ENCODE measurements at places on chromosomes 11 and 22.

DNA sequence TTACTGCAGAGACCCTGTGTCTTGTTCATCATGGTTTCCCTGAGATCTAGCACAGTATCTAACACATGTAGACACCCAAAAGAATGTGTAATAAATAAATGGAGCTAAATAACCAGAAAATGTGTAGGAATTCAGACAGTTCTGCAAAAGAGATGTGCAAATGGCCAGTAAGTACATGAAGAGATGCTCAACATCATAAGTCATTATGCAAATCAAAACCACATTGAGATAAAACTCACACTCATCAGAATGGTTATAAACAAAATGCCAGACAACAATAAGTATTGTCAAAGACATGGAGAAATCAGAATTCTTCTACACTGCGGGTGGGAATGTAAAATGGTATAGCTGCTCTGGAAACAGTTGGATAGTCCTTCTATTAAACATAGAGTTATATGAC lies 88.5 kb downstream of the RBFOX2 start:
- no peak for DNase-seq

- DNase-seq, result no peak
Observed at GRCh38 chr22:33242078-33242477, 183.9 kb upstream of the SYN3 start.

DNA sequence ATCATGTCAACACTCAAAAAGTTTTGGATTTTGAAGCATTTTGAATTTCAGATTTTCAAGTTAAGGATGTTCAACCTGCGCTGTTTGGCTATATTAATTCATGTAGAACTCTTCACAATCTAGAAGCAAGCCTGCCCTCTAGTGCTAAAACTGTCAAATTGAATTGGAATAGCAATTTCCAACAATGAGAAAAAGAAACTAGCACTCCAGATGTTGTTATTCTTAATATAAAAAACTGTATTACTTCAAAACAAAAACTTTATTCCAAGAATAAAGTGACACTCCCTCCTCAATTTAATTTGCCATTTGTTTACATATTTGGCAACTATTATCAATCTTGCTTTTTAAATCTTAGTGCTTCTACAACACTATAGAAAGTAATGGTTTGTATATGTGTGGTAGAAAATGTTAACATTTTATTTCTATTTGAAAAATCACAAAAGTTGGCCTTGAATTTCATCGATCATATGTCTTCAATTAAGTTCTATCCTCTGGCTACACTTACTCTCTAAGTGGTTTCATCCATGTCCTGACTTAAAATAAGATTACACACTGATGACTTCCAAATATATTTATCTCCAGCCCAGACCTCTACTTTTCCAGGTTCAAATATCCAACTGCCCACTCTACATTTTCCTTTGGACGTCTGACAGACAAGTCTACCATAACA lies 36.6 kb downstream of the DCUN1D5 start:
- DNase-seq, result peak; percentile 32

- no peak for DNase-seq
Observed at GRCh38 chr11:70620510-70621184, 222.3 kb downstream of the CTTN start.

GRCh38 chr22:33038836-33039235 lies 19.3 kb downstream of the SYN3 start:
- no peak for DNase-seq

DNA sequence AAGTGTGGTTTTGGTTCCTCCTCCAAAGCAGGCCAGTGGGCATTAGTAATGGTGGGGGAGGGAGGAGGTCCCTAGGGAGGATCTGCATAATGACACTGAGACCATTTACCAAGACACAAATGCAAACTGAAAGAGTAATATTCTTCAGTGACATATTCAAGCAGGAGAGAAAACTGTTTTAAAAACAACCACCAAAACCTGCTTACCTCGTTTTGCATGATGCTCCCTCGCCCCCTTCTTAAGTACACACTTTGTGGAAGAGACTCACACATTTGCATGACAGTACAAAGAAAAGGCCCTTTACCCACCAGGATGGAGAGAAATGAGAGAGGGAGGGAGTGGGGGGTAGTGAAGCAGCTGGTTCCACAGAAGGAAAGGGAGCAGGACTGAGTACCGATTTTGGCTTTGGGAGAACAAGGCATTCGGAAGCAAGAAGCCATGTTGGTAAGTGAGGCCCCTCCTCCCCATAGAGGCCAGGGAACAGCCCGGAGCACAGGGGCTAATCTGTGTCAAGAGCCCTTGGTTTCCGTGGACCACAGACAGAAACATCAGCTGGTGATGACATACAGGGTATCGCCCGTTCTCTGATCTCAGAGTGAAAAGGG lies 13.0 kb upstream of the OPCML start:
- no peak for DNase-seq

DNA sequence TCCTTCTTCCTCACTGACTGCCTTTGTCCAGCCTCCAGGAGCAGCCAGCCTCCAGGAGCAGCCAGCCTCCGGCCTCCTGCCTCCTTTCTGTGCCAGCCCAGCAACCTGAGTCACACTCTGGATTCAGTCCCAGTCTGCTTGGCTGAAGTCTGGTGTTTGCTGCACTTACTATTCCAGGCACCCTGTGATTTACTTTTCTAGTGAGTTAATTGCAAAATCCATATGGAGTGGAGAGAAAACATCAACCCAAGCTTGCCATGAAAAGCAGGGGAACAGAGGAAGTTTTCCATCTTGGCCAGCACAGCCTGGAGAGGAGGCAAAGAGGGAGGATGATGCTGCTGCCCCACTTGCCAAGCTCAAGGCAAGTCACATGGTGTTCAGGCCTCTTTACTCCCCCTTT lies 400.5 kb downstream of the TENM4 start:
- no peak for DNase-seq

- no peak for DNase-seq
Observed at GRCh38 chr11:110903830-110904229, 191.6 kb upstream of the ARHGAP20 start.

DNA sequence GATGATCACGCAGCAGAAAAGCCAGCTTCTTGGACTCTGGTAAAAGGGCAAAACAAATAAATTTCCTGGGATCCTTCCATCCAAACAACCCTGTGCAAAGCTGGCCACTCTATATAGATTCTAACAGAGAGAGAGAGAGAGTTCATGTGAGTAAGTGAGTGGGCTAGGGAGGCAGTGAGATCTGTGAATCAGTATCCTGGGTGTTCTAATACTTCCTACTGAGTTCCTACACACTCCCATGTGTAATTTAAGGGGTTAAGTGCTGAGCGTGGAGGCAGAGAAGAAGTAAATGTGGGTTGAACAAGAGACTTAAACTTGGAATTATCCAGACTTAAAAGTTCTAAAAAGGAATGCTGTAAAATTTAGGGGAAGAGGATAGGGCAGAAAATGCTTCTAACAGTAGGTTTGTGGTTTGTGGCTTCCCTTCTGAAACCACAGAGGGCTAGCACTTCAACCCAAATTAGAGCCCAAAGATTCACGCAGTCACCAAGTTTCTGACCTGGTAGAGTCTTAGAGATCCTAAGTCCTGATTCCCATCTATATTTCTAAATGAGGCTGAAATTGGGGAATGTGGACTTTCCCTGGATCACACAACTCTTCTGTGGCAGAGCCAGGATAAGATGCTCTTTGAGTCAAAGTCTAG lies 413.9 kb downstream of the TENM4 start:
- no peak for DNase-seq

- DNase-seq, result no peak
Observed at GRCh38 chr11:89181111-89181510, 3.4 kb downstream of the TYR start.

- no peak for DNase-seq
Observed at GRCh38 chr11:1638344-1638743, 8.8 kb downstream of the KRTAP5-5 start.

DNA sequence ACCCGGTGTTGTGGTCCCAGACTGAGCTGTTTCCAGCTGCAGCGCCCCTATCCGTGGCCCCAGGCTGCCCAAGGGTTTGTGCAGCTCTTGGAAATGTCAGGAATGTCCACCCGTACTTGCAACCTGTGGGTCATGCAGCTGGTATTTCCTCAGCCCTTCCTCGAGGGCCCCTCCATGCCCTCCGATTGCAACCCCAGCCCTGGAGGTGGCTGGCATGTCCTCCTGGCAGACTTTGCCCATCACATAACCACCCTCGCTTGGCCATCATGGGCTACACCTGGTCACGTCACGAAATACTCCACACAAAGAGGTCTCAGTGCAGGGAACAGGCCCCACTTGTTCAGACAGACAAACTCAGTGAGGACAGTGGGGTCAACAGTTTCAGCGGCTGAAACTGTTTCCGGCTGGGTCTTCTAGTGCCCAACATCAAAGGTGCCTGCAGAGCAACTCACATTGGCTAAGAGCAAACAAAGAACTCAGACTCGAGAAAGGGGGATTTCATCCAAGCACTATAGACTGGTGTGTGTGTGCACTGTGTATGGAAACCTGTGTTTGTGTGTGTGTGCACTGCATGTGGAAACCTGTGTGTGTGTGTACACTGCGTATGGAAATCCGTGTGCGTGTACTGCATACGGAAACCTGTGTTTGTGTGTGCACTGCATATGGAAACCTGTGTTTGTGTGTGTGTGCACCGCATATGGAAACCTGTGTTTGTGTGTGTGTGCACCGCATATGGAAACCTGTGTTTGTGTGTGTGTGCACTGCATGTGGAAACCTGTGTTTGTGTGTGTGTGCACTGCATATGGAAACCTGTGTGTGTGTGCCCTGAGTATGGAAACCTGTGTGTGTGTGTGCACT lies 72.8 kb upstream of the CCND1 start:
- DNase-seq, result no peak

- no peak for DNase-seq
Observed at GRCh38 chr11:130550150-130550549, 101.7 kb downstream of the ADAMTS15 start.

DNA sequence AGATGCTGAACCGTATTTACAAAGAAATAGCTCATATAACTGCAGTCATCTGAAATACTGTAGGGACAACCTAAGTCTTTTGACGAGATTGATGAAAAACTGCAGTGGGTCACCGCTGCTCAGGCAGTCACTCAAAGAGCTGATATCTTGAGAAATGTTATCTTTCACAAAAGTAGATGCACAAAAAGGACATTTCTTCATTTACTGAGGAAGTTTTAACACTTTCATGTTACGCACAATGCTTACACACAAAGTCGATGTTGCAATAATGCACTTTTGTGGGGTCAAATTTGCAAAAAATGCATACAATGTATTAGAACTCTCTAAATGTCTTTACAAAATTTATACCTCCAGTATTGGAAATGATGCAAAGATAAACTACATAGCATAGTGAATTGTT lies 16.2 kb upstream of the OR10V1 start:
- DNase-seq, result no peak

- DNase-seq, result no peak
Observed at GRCh38 chr22:43270314-43270908, 72.8 kb downstream of the SCUBE1 start.

GRCh38 chr11:113773416-113774173 lies at the start of gene ZW10:
Gene ZW10 (minus strand): TSS chr11:113773692. CDS start chr11:113773666, 26 bp downstream.
- peak; percentile 96 for DNase-seq

GRCh38 chr22:21917181-21917958 lies 35.3 kb downstream of the PPM1F start:
- DNase-seq, result no peak

DNA sequence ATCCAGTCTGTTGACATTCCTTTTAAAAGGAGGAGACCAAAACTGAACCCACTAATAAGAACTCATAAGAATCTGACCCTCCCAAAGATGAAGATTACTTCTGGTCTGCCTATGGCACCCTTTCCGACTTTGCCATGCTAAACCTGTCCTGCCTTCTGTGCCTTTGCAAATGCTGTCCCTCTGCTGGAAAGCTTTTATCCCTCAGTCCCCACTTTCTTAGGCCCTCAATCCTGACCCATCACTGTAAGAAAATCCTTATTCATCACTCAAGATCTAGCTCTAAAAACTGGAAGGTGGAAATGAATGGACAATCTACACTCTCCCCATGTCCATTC lies 10.4 kb downstream of the MPZL3 start:
- no peak for DNase-seq

GRCh38 chr11:76772100-76772782 lies 10.9 kb upstream of the TSKU start:
- DNase-seq, result no peak

GRCh38 chr22:30813936-30814335 lies 119.3 kb downstream of the OSBP2 start:
- DNase-seq, result no peak

- DNase-seq, result no peak
Observed at GRCh38 chr11:70250876-70251658, 19.4 kb upstream of the PPFIA1 start.

- DNase-seq, result peak; percentile 93
Observed at GRCh38 chr11:61129639-61130523, 27.6 kb downstream of the CD5 start.

DNA sequence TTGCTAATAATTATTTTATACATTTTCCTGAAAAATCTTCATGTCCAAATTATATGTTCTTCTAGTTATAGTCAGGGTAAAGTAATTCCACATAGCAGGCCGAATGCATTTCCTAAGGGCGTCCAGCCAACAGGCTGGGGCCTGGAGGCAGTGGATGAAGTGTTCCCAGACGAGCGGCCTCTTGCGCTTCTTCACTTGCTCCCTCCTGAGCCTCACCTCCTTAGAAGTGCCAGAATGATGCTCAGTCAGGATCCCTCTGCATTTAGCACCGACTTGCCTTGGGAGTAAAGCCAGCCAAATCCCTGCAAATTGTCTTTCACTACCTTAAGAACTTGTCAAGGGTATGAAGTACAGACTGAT lies 1.5 kb downstream of the OLFML1 start:
- no peak for DNase-seq

DNA sequence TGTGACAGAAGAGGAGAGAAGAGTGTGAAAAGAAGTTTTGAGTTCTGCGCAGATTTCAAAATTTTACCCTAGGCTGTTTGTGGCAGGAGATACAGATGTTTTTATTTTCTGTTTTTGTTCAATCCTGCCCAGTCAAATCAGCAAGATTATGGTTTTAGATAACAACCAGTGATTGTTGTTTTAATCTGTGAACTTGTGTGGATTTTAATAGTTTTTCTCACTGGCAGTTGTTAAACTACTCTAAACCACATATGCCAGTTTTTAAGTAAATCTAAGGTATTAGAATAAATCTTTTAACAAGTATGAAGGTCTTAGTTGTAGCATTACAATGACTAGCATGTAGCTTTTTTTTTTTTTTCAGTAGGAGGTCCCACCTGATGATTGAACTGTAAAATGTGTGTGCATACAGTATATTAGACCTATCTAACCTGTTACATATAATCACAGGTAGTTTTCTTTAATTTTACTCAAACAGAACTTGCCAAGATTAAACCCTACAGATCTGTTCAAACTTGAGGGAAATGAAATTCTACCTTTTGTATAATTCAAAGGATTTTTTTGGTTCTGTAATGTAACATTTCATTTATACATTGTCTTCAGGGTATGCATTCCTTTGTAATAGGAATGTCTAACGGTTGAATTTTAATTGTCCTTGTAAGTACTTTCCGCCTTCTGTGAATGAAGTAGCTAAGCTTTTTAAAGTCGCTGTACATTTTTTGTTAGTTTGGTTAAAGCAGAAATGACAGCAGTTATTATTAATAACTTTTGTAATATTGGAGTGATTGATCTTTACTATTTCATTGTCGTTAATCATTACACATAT lies 13.3 kb downstream of the ATXN10 start:
- DNase-seq, result peak; percentile 62

All from HAP-1 (cell line).